Omental fat pad (tissue), 4 donors: ENCODE measurements at places on chromosomes 6 and 20.

DNA sequence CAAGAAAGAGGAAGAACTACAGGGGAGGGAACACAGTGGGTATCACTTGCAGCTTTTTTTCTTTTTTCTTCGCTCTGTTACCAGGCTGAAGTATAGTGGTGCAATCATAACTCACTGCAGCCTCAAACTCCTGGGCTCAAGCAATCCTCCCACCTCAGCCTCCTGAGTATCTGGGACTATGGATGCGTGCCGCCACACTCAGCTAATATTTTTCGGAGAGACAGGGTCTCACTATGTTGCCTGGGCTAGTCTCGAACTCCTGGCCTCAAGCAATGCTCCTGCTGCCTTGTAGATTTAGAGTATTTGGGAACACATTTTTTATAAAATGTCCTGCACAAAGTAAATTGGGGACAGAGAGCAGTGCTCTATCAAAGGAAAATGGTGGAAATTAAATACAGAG, 28.3 kb downstream of the PARD6B start:
- no peak for DNase-seq

DNA sequence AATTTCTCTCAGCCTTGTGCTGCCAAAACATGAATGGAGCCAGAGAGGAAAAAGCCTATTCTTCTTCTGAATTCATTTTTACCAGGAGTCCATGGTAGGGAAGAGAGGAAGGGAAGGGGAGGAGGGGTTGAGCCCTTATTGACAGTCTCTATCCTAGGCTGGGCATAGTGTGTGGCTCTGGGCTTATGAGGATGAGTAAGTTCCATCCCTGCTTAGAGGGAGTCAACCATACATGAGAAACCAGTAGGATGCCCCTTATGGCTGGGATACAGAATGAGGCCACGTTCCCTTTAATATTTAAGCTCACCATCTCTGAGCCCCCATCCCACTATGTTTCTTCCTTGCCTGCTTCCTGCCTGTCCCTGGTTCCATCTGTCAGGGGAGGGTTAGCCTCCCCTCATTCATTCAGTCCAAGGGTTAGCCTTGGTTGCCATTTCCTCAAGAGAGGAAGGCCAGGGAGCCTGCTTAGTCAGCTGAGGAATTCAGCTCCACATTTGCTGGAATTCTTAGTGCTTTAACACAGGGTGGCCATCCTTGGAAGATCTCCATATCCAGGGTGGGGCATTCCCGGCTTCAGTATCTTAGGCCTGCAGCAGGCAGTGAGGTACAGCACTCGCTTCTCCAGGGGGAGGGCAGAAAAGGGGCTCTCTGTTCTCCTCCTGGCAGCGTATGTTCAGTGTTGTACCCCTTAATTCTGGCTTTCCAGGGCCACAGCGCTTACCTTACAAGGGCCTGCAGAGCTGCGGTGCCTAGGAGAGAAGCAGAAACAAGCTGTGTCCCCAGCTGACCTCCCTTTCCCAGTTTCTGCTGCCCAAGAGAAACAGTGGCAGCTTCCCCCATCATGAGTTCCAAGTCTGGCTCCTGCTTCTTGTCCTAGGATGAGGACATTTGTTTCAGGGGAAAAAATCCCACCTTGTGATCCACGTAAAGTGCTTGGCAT, 12.5 kb downstream of the SIRT5 start:
- no peak for DNase-seq

- DNase-seq: no peak
These were observed 379.3 kb downstream of the MAFB start for GRCh38 chr20:40309731-40310130.

DNA sequence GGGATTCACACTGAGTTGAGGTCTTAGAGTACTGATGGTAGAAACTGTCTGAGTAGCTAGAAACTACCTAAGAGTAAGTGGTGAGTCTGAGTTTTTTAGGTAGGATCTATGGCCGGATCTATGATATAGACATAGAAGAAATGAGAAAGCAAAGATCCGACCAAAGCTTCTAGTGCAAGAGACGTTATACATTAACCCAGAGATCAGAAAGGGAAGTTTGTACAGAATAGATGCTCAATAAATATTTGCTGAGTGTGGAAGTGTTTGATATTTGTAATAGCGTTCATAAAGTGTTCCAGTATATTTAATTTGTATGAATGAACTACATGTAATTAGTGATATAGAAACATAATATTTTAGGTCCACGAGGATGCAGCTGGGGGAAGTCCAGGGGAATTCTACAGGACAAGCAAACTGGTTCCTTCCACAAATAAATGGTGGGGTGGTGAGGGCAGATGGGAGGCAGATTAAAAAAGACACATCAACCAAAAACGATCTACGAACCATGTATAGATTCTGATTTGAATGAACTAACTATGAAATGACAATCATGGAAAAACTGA, 31.9 kb upstream of the JARID2 start:
- DNase-seq: no peak

DNA sequence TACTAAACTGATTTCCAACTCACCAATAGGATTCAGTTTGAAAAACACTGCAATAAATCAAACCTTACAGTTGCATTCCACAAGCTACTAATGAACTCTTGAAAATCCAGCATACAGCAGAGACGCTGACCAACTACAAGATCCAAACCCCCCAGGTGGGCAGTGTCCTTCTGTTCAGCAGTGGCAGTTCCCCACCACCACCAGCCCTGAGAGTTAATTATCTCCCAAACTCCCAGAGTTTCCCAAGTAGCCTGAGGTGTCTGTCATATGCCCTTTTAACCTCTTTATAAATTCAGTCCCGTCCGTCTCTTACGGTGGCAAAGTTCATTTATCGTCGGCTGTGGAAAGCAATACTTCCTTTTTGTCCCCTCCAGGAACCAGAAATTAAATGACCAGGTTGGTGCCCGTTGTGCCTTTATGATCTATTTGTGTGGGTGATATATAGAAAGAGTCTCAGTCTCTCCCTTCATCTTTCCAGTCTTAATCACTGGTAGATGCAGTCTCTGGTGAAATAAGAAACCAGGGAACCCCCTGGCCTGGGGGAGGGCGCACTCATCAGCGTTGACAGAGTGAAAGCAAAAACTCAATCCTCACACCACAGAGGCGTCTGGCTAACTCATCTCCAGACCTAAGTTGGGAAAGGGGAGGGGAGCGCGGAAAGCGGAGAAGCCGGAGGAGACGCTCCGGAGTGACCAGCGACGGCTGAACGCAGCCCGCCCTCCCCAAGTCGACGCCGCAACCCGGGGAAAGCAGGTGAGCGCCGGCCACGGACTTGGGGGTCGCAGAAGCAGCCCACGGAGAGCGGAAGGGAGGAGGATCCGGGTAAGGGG, 717 bp downstream of the MRPL14 start:
- peak; percentile 43 for DNase-seq

DNA sequence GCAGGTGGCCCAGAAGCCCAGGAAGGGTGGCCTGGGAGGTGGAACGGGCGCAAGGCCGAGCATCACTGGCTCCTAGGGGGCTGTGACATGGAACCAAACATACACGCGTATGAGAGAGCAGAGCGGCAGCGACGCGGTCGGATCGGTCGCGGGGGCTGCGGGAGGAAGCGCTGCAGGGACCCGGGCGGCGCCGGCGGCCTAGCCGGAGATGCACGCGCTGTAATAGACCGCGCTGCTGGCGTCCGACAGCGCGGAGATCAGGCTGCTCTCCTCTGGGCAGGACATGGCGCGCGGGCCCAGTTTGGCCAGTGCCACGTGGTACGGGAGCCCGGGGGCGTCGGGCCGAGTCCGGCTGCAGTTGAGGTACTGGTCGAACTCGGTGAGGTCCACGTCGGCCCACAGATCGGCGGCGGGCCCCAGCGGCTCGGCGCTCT, 1.5 kb downstream of the SOX18 start:
- DNase-seq: no peak

GRCh38 chr6:52016915-52017748, 70.3 kb downstream of the PKHD1 start:
- no peak for DNase-seq

- DNase-seq: no peak
These were observed 39.1 kb upstream of the AKIRIN2 start for GRCh38 chr6:87741001-87741650.

DNA sequence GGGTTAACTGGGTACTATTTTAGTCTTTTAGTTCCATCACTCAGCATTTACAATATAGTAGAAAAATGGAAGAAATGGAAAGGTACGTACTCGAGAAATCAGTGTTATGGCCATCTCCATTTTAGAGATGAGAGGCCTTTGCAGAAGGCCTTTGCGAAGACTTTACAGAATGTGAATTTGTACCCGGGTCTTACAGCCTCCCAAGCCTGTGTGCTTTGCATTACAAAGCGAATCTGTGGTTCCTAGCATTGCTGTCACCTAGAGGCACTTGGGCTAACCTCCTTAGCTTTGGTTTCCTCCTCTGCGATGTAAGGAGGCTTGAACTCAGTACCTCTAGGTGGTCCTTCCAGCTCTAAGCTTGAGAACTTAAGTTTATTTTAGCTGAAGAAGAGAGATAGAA, 10.9 kb downstream of the VAPB start:
- no peak for DNase-seq

DNA sequence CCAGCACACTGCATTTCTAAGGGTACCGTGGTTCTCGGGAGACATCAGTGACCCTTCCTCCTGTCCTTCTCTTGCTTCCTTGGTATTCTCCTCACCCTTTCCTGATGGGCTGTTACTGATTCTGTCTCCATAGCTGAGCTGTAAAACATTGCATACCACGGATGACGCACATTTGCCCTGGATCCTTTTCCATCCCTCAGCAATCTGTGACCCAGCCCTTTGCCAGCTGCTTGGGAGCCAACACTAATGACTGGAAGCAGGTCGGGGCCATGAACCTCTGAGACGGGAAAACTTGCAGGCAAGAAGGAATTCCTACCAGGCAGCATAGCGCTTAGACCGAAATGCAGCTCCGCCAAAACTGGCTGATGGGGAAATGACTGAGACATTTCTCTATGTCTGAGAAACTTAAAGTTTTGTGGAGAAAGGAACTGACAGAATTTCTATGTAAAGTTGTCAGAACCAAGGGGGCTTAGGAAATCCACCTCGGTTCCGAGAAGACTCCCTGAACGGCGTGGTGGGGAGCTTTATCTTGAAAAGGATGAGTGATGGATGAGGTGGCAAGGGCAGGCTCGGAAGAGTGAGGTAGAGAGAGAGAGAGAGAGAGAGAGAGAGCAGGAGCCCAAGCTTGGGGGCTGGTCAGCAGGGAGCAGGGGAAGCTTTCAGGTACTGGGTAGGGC, 19.2 kb downstream of the TUBB2B start:
- DNase-seq: no peak

- DNase-seq: no peak
These were observed at the start of gene RNF182 for GRCh38 chr6:13924949-13925881. Gene RNF182, plus strand, starts transcription at chr6:13924952. Its CDS starts 52,168 bp downstream, at chr6:13977120.

GRCh38 chr6:148779142-148779562, 32.3 kb downstream of the UST start:
- DNase-seq: no peak

GRCh38 chr6:125839471-125839870, 48.7 kb downstream of the NCOA7 start:
- no peak for DNase-seq

DNA sequence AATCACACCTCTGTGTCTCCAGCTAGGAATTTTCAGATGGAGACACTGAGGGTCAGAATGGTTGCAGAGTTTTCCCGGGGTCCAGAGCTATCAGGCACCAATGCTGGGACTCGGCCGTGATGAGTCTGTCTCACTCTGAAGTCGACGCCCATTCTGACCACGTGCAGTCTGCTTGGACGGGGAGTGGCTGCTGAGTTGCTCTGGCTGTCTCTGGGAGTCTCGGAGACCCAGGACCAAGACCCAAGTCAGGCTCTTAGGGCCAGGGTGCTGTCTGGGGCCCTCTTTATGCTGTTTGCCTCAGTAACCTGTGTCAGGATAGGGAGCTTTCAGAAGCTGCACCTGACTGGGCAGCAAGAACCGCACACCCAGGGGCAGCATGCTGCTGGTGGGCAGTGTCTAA, 4.6 kb downstream of the IP6K3 start:
- no peak for DNase-seq

GRCh38 chr6:30312676-30313321, 13.9 kb upstream of the TRIM39 start:
- DNase-seq: no peak

DNA sequence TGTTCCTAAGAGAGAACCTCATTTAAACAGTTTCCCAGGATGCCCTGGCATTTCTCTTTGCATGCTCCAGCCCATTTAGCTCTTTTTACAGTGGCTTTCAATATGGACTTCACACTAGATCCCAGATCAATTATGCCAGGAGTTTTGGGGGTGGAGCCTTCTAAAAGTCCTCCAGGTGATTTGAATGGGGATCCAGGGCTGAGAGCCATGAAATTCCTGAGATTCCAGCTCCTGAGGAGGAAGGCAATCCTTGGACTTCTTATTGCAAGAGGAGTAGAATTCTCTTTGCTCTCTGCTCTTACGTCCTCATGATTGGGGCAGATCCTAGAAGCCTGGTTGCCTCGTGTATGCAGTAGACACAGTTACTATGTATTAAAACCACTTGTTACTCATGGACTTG, 184.2 kb downstream of the DHX35 start:
- no peak for DNase-seq

DNA sequence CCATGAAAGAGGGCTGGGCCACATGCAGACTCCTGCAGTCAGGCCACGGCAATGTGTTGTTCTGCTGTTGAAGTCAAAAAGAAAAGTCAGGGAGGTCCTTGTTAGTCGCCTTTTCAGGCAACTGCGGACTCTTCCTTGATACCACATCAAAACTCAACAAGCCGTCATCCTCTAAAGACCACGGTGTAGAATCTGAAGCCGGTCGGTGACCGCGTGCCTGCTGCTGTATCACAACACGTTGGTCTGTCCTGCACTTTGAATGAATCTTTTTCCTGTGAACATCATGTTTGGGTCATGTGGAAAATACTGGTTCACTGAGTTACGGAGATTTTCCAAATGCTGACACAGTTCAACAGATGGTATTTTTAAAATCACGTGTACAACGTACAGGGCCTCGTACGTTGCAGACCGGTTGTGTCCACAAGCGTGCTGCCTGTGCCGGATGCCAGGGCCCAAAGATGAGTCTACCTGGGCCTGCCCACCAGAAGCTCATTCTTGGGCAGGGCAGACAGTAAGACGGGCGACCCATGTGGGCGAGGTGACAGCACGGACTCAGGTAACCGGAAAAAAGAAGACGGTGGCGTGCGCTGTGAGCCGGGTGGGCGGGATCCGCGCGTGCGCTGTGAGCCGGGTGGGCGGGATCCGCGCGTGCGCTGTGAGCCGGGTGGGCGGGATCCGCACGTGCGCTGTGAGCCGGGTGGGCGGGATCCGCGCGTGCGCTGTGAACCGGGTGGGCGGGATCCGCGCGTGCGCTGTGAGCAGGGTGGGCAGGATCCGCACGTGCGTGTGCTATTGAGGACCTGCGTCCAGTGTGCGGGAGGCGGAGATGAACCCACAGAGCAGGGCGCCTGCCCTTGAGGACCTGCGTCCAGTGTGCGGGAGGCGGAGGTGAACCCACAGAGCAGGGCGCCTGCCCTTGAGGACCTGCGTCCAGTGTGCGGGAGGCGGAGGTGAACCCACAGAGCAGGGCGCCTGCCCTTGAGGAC, 114.5 kb downstream of the FAM120B start:
- no peak for DNase-seq

- DNase-seq: no peak
These were observed 90.2 kb upstream of the QKI start for GRCh38 chr6:163324326-163324687.
